ENCODE measurements at places on chromosomes 6 and 20. TPM values are rescaled to one million over a fixed set of nuclear protein-coding genes. Genes with fewer than 3 reads are reported as not detected.

Gene PAX1
- polyA plus RNA-seq, result not detected

Gene MLN
- not detected for polyA plus RNA-seq

Gene DNMT3B
- 0.85 TPM for polyA plus RNA-seq

Gene SCAF8
- 10.3 TPM for polyA plus RNA-seq

Gene CPNE5
- 0.14 TPM for polyA plus RNA-seq

Gene RALGAPA2
- 1.3 TPM for polyA plus RNA-seq

Gene TREM1
- polyA plus RNA-seq, result not detected

Gene MAP1LC3A
- polyA plus RNA-seq, result 83.1 TPM

Gene RAB44
- not detected for polyA plus RNA-seq

Gene SLC22A2
- not detected for polyA plus RNA-seq

Gene FYN
- polyA plus RNA-seq, result 58.6 TPM

Gene CALHM6
- polyA plus RNA-seq, result 1.7 TPM

Gene CDH22
- polyA plus RNA-seq, result not detected

Gene SAMD5
- not detected for polyA plus RNA-seq

Gene KIF6
- polyA plus RNA-seq, result 0.87 TPM

Gene FOXF2
- polyA plus RNA-seq, result 2.7 TPM

GRCh38 chr6:1181939-1182605 is 129.8 kb upstream of the FOXQ1 start:
- DNase-seq, result no peak

GRCh38 chr6:93581371-93581770 is 162.0 kb upstream of the EPHA7 start:
- no peak for DNase-seq

GRCh38 chr20:55783381-55783780 is 221.9 kb downstream of the CBLN4 start:
- no peak for DNase-seq

DNA sequence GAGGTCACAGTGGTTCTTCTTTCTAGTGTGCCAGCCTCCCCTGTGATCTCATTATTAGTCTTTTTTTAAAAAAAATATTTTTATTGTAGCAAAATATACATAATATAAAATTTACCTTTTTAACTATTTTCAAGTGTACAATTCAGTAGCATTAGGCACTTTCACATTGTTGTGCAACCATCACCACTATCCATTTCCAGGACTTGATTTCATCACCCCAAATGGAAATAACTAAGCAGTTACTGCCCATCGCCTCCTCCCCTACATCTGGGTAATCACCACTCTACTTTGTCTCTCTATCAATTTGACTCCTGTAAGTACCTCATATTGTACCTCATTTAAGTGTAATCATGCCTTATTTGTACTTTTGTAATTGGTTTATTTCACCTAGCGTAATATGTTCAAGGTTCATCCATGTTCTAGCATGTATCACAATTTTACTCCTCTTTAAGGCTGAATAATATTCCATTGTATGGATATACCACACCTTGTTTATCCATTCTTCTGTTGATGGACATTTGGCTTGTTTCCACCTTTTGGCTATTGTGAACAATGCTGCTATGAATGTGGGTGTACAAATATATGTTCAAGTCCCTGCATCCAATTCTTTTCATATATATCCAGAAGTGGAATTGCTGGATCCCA is 68.6 kb upstream of the FYN start:
- peak; percentile 33 for DNase-seq

GRCh38 chr6:33911488-33911887 is 107.7 kb upstream of the MLN start:
- no peak for DNase-seq

- no peak for DNase-seq
Observed at GRCh38 chr6:136644597-136644952, 94.4 kb upstream of the MAP7 start.

DNA sequence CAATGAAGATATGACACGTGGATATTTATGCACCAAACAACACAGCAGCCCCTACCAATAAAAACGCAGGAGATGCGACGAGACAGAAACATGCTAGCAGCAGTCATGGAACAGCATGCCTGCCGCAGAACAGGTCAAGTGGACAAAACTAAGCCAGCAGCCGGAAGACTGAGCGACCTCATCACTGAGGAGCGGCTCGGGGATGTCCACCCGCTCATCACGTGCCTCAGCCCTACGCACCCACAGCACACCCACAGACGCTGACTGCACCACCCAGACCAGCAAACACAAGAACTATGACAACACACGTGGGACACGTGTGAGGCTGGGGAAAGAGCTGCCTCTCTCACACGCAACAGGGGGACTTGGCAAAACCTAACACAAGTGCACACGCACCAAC is 81.7 kb downstream of the TAF4 start:
- DNase-seq, result no peak

DNA sequence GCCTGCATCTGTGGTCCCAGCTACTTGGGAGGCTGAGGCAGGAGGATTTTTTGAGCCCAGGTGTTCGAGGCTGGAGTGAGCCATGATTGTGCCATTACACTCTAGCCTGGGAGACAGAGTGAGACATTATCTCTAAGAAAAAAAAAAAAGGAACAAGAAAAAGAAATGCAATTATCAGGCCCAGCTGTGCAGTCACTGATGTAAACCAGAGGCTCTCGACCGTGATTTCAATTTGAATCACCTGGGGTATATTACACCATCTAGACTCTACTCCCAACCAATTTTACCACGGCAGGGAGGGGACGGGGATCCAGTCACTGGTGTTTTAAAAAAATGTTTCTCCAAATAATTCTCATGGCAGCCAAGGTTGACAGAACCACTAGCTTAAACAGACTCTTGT is 48.8 kb upstream of the NKX2-2 start:
- no peak for DNase-seq

- DNase-seq, result peak; percentile 3
Observed at GRCh38 chr6:2054516-2055067, 190.8 kb downstream of the GMDS start.

GRCh38 chr6:138264372-138264880 is 46.1 kb upstream of the PBOV1 start:
- DNase-seq, result no peak

- DNase-seq, result no peak
Observed at GRCh38 chr6:169501777-169502313, 200.0 kb downstream of the WDR27 start.

GRCh38 chr6:14924126-14925024 is 321.5 kb upstream of the JARID2 start:
- peak; percentile 2 for DNase-seq

DNA sequence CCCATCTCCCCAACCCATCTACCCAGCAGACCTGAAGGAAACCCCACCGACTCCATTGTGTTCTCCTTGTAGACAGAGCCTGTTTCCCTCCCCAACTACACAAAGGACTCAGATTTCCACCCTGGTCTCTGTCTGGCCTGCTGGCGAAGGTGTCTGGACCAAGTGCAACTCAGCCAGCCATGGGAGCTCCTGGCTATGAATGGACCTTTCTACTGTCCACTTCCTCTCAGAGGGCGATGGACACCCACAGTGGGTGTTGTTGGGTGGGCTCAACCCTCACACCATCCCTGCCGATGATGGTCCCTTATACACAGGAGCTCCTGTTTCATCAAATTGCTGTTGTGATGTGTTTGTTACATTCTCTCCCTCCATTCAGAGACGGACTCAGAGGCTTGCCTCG is 112.5 kb upstream of the PHACTR3 start:
- DNase-seq, result no peak
